Skeletal muscle cell (primary cell): ENCODE measurements at places on chromosomes 5 and 9.

DNA sequence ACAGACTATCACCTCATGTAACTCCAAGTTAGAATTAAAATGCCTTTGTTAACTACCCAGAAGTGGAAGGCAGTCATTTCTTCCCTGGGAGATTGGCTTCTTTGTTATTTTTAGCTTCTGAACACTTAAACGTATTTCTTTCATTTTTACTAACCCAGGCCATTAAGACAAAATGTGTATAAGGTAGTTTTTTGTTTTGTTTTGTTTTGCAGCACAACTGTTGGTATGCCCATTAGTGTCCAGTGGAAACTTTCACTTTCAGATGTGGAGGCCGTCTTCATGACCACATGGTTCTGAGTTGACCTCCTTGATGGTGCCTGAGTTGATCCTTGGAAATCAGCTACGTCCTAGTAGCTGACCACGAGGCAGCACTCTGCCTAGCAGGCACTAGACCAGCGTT is 264.6 kb upstream of the ZNF608 start:
- DNase-seq, result no peak

DNA sequence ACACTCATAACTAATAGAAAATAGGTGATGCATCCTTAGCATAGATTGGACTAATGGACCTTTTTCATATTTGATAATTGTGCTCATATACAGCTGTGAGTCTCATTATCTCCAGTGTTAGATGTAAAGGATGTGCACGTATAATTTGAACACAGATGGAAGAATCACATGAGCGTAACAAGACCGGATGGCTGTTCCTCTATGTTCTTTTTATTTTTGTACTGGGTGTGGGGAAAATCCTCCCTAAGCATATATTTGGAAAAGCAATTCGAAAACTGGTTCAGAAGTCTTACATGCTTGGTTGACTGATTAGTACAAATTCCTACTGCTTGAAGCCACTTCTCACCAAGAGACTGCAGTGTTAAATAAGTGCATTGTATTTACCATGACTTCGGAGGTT is 230.2 kb downstream of the AOPEP start:
- no peak for DNase-seq

DNA sequence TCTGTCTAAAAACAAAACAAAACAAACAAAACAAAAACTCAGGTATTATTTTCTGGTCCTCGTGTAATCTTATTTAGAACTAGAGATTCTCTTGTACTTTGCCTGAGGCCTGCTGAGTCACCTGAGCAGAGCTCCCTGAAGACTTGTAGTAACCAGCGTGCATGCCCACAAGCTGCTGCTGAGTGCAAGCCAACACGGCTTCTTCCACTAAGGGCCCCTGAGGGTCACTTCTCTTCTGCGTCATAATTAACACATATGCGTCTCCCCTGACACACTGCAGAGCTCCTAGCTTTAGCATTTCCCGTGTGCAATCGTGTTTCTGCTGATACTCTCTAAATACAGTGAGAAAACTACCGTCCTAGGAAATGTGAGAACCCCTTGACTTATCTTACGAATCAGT is 10.9 kb upstream of the NDFIP1 start:
- DNase-seq, result peak; percentile 68

GRCh38 chr9:105359892-105360291 is 87.9 kb upstream of the FSD1L start:
- DNase-seq, result peak; percentile 21

DNA sequence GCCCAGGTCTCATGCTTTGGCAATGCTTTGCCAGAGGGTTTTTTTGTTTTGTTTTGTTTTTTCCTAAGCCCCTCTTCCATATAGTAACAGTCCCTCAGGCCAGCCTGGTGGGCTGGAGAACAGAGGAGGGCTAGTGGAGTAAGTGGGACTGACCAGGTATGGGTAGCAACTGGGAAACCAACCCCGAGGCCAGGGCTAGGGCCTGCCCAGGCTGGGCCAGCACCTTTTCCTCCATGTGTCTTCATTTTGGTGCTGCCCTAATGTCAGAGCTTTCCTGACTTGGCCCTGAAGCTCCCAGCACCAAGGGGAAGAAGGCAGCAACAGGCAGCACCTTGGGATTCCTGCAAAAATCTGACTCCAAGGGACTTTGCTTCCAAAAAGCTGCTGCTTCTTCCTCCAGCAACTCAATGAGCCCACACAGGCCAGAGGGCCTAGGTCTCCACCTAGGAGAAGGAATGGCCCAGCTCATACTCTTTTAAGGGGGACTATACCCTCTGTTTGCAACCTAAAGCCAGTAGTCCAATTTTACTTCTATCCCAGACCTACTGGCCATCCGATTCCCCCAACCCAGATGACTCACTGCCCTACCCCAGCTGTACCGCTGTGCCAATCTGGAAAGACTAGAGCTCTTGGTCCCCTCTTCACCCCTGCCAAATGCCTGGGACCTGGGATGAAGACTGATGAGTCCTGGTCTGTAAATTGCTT is 105.1 kb downstream of the PSD2 start:
- no peak for DNase-seq

DNA sequence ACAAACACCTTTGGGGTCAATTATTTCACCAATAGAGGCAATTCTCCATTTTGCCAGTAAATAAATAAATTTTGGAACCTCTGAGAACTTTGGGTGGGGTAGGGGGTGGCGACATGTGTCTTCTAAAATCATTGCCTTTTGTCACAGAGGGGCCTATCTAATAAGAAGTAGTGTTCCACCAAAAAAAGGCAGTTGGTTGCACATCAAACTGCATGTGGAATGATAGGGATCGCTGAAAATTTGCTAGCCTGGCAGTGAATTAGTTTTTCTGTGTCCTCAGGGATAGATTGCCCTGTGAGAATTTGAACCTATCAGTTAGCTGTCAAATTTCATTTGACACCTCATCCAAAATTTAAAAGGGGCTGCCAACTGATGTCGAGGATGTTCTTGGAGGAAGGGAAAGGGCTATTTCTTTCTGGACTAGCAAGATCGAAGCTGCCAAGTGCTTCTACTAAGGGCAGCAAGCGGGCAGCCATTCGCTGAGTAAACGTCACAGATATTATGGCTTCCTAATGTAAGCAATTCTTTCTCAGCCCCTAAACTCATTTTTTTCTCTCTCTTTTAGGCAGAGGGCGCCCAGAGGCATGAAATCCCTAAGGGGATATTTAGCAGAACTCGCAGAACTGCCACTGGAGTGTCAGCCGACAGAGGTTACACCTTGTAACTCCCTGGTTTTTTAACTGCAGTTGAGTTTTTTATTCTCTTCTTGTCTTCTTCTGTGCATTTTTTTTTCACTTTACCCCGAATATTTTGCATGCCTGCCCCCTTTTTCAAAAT is 2208.1 kb upstream of the WWC1 start:
- no peak for DNase-seq

DNA sequence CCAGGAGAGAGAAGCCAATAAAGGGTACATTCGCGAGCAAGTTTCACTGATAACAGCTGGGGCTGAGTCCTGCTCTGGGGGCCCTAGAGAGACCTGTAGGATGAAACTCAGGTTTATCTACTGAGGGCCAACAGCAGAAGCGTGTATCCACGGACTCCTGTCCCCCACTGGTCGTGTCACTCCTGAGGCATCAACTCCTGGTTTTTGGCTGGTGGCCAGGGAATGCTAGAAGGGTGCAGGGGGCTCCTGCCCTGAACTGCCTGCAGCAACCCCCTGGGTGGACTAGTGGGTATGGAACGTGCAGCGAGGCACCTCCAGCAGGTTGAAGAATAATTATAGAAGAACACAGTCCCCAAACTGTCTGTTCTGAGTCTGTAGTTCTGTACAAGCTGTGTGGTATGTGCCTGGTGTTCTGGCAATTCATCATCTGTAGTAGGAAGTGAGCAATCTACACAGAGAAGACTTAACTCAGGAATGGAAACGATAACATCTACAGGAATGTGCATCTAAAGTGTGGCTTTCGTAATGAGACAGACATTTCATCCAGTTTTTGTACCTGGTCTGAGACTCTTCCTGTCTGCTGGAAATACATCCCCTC is 64.5 kb upstream of the GNA14 start:
- DNase-seq, result peak; percentile 73

GRCh38 chr5:157718519-157718918 is 12.7 kb upstream of the THG1L start:
- DNase-seq, result peak; percentile 16

GRCh38 chr5:160108124-160108523 is 11.1 kb downstream of the PWWP2A start:
- DNase-seq, result no peak

GRCh38 chr5:59034498-59035186 is 451.8 kb downstream of the RAB3C start:
- DNase-seq, result peak; percentile 60

- DNase-seq, result no peak
These were observed 169.0 kb downstream of the PDZD2 start for GRCh38 chr5:31807789-31808540.

- no peak for DNase-seq
These were observed 557 bp upstream of the PHF2 start for GRCh38 chr9:93575796-93576257.

GRCh38 chr9:87036506-87036905 is 89.2 kb upstream of the GAS1 start:
- DNase-seq, result no peak

DNA sequence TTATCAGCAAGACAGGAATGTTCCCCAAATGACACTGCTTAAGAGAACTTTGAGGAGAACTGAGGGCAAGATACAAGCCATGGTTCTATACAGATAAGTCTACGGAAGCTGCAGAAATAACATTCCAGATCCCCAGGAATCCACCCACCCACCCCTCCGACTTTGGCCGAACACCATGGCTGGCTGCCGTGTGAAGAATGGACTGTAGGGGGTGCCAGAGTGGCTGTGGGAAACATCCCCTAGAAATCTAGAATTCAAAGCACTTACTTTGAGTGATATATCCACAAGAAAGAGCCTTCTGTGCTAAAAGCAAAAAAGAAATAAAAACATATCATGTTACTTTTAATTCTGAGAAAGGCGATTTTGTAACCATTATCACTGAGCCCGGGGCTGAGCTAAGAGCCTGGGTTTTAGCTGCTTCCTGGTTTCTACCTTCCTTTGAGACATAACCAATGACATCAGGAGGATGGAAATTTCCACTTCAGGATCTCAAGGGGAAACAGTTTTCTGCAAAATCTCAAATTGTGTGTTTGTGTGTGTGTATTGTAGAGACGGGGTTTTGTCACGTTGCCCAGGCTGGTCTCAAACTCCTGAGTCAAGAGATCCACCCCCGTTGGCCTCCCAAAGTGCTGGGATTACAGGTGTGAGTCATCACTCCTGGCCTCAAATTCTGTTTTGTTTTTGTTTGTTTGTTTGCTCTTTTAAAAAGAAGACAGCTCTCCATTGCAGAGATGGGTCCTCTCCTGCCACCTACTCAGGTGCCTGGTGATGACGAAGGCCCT is 36.4 kb downstream of the GGTA1 start:
- DNase-seq, result no peak

- DNase-seq, result no peak
These were observed 66.7 kb downstream of the ZNF462 start for GRCh38 chr9:106929471-106930177.

DNA sequence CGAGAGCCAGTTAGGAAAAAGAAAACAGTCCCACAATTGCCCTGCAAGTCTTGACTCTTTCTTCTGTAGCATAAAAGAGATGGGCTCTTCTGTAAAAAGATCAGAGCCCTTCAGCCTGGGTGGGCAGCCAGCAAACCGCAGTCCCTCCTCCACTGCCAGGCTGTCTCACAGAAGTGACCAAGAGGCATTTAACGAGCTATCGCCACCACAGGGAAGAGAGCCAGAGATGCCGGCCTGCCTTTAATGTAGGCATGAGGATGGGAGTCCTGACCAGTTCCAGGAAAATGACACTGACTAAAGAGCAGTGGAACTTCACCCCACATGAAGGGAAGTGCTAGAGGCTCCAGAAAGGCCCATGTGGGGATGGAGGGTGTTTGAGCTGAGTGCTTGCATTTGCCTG is 264.6 kb downstream of the NDUFS4 start:
- no peak for DNase-seq

DNA sequence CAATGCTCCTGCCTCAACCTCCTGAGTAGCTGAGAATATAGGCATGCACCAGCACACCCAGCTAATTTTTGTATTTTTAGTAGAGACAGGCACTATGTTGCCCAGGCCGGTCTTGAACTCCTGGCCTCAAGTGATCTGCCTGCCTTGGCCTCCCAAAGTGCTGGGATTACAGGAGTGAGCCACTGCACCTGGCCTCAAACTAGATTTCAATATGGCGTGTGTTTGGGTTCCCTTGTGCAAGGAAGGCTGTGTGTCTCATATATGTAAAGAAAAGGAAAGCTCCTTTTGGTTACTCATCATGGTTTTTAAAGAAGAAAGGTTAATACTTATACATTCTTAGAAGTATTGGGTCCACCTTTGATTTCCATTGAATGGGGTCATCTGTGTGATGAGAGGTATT is 70.7 kb downstream of the ANKRD33B start:
- DNase-seq, result no peak

- no peak for DNase-seq
These were observed 245.8 kb downstream of the SPATA31D1 start for GRCh38 chr9:82234160-82234943.

- DNase-seq, result no peak
These were observed 224.1 kb downstream of the ACTL7B start for GRCh38 chr9:108631496-108632285.

DNA sequence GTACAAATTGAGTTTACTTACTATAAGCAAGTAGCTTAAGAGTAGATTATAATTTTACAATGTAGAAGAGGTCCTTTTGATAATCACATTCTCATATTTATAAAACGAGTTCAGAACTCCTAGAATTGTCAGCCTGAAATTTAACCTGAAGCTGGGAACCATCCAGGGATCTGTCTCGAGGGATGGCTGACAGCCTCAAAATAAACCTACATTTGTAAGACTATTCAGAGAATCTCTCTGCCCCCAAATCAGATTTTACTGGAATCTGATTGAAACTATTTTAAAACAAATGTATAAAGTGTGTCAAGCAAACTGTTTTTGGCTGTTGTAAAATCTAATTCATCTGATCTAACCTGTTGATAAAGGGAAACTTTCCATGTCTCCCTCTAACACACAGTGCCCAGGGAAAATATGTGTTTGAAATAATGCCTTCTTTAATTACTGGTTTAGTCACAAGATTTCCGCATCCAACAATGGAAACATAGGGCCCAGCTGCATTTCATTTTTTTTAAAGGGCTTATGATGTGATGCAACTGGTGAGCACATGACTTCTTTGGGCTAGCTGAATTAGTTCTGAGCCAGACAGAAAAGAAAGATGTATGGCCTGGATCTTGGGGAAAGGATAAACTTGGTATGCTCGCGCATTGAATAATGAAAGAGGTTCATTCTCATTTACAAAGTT is 30.3 kb downstream of the SLC25A46 start:
- peak; percentile 47 for DNase-seq

DNA sequence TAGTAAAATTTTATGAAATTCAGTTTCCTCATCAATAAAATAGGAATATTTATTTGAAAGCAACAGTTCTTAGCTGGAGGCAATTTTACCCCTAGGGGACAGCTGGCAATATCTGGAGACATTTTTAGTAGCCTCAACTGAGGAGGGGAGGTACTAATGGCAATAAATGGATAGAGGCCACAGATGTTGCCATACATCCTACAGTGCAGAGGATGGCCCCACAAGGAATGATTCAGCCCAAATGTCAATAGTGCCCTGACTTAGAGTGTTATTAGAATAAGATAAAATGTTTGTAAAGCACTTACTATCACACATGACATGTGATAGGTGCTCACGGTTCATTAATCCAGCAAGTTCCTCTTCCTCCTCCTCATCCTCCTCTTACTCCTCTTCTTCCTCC is 293.6 kb downstream of the KCTD16 start:
- no peak for DNase-seq
